Tongue (tissue), 3 donors: ENCODE measurements at places on chromosomes 13 and 19. TPM values are rescaled to one million over a fixed set of nuclear protein-coding genes. Genes with fewer than 3 reads are reported as not detected.
A peak's percentile ranks its signal among the peaks of the same experiment; 100 is the strongest.

- DNase-seq = no peak
These were observed 149.3 kb downstream of the VWA8 start for GRCh38 chr13:41811588-41812021.

- no peak for DNase-seq
These were observed 1193.6 kb downstream of the UQCRFS1 start for GRCh38 chr19:28019371-28019770.

DNA sequence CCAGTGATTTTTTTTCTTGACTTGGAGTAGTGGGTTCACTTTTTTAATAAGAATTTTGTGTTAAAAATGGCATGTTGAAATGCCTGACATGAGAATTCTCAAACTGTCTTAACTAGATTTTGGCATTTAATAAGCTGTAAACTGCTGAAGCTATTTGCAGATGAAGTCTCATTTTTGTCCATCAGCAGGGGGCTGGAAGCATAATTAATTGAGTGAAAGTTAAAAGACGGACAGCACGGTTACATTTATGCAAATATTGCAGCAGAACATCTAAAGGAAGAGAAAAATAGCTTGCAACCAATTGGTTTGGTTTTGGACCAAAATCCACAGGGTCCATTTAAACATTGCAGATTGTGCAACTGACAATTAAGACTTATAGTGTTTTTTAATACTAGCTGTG lies 837.3 kb upstream of the KLHL1 start:
- no peak for DNase-seq

ALOX5AP gene
- 0.72 TPM for total RNA-seq

DNA sequence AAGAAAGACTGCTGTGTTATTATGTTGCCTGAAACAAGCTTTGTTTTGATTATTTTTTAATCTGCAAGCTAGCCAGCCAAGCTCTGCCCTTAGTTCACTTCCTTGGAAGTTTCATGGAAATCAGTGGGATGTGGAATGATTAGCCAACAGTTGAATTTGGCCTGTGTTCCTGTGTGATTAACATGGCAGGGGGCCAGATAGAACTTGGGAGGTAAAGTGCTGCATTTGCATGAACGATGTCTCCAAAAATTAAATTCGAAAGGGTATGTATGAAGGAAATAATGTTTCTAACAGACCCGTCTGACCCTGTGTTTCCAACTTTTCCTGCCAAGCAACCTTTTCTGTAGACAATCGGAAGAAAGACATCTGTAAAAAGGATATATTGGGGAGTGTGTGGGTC lies 32.2 kb downstream of the UFM1 start:
- peak; percentile 49 for DNase-seq

GRCh38 chr13:78659732-78660494 lies 958 bp upstream of the OBI1 start:
- peak; percentile 27 for DNase-seq

- DNase-seq = no peak
These were observed 25.2 kb upstream of the CEACAM1 start for GRCh38 chr19:42553292-42554045.

GRCh38 chr19:795691-796581 lies 1.3 kb upstream of the PTBP1 start:
- no peak for DNase-seq

GRCh38 chr19:29697523-29698261 lies 17.4 kb downstream of the C19orf12 start:
- no peak for DNase-seq

UNC13A gene
- 0.21 TPM for total RNA-seq

IGFL4 gene
- 0.41 TPM for total RNA-seq

- no peak for DNase-seq
These were observed 19.4 kb downstream of the ZNF175 start for GRCh38 chr19:51590441-51590840.

C13orf42 gene
- total RNA-seq = not detected

DNA sequence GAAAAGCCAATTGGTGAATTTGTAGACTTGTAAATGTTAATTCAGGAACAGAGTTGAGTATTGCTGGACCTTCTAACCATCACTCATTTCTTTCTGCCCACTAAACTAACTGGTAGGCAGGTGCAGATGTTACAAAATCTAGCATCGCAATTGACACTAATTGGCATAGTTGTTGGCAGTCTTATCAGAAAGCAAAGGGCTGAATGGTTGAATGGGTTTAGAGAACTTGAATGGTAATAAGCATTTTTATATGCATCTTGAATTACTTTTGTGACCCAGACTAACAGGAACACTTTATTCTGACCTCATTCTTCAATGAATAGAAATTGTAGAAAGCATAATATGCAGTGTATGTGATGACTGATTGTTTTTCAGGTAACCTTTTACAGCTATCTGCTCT lies 189.1 kb downstream of the GGACT start:
- no peak for DNase-seq

GRCh38 chr19:8459520-8460270 lies 14.9 kb downstream of the HNRNPM start:
- no peak for DNase-seq

- no peak for DNase-seq
These were observed 2.5 kb downstream of the MAP1S start for GRCh38 chr19:17721821-17722220.

- no peak for DNase-seq
These were observed 8.2 kb downstream of the RAB11B start for GRCh38 chr19:8398311-8398771.

DNA sequence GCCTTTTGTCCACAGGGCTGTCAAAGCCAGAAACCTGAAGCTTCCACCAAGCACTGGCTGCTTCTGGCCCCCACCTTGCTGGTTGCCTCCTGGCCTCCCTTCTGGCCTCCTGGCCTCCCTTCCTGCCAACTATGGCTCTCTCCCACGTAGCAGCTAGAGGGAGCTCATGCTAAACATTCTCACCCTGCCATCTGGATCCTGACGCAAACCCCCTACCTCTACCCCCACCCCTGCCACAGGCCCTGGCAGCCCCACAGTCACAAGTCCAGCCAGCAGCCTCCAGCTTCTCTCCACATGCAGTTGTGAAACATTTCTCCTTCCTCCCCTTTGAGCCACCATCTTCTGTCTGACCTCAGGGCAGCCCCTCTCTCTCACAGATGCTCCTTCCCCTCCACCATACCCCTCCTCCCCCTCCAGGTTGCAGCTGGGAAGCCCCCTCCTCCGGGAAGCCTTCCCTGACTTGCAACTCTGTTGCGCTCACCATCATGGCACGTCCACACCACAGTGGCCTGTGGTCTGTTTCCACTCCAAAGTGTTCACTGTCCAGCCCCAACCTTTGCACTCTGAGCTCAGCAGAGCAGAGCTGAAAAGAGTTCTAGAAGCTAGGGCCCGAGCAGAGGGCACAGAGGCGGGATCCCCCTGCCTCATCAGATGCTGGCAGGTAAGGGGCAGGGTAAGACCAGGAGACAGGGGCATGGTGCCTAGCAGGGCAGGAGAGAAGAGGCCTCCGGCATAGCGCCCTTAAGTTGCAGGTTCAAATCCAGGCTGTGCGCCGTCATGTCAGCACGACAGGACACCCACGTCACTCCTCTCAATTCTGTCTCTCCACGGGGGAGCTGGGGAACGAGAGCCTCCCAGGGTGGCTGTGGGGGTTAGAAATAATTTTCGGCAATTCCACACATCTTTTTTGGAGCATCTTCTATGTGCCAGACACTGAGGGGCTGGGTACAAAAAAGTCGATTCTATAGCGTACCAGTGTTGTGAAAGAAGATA lies 7.3 kb downstream of the ADGRL1 start:
- DNase-seq = no peak

- DNase-seq = no peak
These were observed 25.2 kb downstream of the ZNF383 start for GRCh38 chr19:37243206-37243632.

- peak; percentile 97 for DNase-seq
These were observed 744 bp downstream of the UHRF1 start for GRCh38 chr19:4909897-4910593.

GRCh38 chr13:31046711-31047279 lies 114.3 kb downstream of the TEX26 start:
- DNase-seq = peak; percentile 93
